ENCODE measurements at places on chromosomes 3 and 15.

DNA sequence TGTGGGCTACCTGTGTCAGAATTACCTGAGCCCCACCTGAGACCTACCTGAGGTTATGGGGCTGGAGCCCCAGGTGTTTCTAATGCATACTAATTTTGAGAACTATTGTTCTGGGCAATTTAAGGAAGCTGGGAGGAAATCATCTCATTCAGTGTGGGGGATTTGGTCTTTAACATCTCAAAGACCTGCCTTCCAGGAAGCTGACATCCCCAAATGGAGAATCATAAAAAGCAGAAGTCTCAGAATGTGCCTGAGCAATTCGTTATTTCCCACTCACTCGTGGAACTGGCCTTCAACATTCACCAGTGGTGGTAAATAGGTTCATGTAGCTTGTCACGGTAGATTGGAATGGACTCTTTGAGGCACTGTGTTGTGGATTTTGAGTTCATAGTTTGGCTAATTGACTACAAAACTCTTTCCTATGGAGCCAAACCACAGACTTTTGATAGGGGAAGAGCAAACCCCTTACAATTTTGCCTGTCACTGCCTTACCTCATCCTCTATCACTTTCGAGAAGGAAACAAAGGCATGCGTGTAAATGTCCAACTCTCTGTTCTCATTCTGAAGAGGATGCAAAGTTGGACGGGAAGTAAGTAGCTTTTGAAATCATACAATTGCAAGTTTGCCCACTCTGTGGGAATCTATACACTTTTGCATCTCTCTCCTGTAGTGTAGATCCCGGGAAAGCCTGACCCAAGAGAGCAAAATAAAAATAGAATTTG is 521.0 kb upstream of the MDFIC2 start:
- no peak for DNase-seq

GRCh38 chr15:43513550-43513949 is 3.9 kb upstream of the MAP1A start:
- DNase-seq, result no peak

DNA sequence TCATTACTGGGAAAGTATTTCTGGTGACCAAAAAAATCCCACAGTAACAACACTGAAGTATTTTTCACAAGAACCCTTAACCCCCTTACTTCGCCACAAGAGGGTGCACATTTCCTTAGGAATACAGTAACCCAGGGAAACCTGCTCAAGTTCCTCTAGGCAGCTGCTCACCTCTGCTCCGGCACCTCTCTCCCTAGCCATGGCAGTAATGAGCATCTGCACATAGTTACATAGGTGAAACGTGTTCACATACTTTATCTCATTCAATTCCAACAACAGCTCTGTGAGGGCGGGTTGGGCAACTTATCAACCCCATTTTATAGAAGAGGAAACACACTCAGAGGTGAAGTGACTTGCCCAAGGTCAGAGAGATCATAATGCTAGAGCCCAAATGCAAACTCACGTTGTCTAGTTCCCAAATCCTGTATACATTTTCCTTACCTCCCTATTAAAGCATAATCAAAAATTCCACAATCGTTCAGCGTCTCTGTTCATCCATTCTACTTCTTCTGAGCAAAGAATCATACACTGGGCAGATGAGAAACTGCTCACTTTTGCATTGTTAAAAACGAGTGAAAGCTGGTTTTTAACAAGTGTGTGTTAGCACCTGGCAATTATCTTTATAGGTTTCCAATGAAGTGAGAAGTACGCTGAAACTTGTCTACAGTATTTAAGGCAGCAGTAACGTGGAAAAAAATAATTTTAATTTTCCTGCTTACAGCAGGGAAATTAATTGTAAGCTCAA is 90.7 kb downstream of the IGF2BP2 start:
- peak; percentile 56 for DNase-seq

DNA sequence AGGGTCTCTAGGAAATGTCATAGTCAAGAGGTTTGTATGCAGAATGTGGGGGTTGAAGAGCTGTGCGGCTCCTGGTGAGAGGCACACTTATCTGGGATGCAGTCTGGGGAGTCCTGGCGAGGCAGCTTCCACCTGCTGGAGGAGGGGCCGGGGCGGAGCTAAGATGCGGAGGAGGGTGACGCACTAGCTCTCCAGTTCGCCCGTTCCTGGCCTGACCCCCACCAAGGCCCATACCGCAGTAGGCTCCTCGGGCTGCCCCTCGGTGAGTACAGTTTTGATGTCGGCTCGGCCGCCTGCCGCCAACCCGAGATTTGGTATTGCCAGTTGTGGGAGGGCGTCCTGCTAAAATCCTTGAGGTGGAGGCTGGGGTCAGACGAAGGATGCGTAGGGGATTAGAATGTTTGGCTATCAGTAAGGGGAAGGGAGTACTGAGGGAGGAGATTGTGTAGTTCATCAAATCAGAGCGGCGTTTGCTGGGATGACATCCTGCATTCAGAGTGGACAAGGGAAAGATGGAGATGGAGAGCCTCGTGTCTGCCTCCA is at the start of gene SCG5:
Gene SCG5, plus strand, starts transcription at position 194 of the 543 bp plus-strand sequence. CDS start 1,883 bp downstream, outside the sequence.
- no peak for DNase-seq

GRCh38 chr3:113242096-113242581 is 30.8 kb downstream of the BOC start:
- DNase-seq, result no peak

Measured in thymus (tissue), 14 donors.